ENCODE measurements at places on chromosomes 6 and 20. TPM values are rescaled to one million over a fixed set of nuclear protein-coding genes. Genes with fewer than 3 reads are reported as not detected.
A peak's percentile ranks its signal among the peaks of the same experiment; 100 is the strongest.

The TEAD3 gene
- total RNA-seq = 11.5 TPM

The VSX1 gene
- total RNA-seq = not detected

The POU5F1 gene
- total RNA-seq = not detected

The LAMA5 gene
- total RNA-seq = 21.4 TPM

The RUNX2 gene
- 2.0 TPM for total RNA-seq

The C20orf144 gene
- total RNA-seq = not detected

The TRIM38 gene
- 5.5 TPM for total RNA-seq

The RBBP8NL gene
- not detected for total RNA-seq

The PLEKHG1 gene
- total RNA-seq = 3.8 TPM

The KIF13A gene
- total RNA-seq = 72.9 TPM

DNA sequence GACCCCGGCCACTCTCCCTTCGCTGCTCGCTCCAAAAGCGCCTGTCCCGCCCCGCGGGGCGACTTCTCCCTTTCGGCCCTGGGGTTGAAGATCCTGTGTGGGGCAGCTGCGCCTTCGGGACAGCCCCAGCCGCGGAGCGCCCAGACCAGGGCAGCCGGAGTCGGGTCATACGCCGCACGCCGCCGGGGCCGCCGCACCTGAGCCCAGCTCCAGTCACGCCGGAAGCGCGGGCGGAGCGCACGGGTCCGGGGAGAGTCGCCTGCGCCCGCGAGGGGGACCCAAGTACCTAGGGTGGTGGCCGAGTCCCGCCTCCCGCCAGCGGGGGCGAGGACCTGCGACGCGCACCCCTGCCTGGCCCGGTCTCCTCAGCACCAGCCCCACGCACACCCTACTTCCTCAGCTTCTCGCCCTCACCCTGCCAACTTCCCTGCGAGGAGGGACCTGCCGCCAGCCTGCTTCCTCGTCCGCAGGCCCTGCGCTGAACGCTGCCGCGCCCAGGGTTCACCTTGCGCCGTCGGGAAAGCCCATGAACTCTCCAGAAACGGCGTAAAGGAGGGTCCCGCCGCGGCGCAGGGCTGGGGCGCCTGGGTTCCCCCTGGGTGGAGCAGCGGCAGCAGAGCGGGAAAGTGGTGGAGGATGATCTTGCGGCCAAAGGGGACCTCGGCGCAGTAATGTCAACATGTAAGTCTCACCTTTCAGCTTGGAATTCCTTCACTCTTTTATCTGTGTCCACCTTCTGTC, at the start of gene ADGRG6:
TSS of gene ADGRG6 (plus strand) at position 357 of the 741 bp plus-strand sequence. CDS start at position 680, 323 bp downstream.
- no peaks in the 10 kb centered on the region for H3K4me1 ChIP-seq
- peak within 1 kb of the TSS; percentile 45 for H3K4me3 ChIP-seq
- DNase-seq = no peak
- H3K27ac ChIP-seq = no peak within 1 kb of the TSS
- H3K27me3 ChIP-seq = peaks cover 3% of the 10 kb centered on the region
- H3K36me3 ChIP-seq = no peaks in the 10 kb centered on the region

- H3K4me3 ChIP-seq = no peak overlapping the region
- no peaks in the 10 kb centered on the region for H3K27me3 ChIP-seq
- no peak overlapping the region for H3K27ac ChIP-seq
- no peaks in the 10 kb centered on the region for H3K36me3 ChIP-seq
- no peak for DNase-seq
Observed at GRCh38 chr6:121760745-121761144, 325.3 kb downstream of the GJA1 start.

GRCh38 chr6:22028403-22029090, 268.3 kb downstream of the PRL start:
- no peak overlapping the region for H3K4me3 ChIP-seq
- DNase-seq = no peak
- no peak overlapping the region for H3K27ac ChIP-seq
- no peaks in the 10 kb centered on the region for H3K27me3 ChIP-seq

DNA sequence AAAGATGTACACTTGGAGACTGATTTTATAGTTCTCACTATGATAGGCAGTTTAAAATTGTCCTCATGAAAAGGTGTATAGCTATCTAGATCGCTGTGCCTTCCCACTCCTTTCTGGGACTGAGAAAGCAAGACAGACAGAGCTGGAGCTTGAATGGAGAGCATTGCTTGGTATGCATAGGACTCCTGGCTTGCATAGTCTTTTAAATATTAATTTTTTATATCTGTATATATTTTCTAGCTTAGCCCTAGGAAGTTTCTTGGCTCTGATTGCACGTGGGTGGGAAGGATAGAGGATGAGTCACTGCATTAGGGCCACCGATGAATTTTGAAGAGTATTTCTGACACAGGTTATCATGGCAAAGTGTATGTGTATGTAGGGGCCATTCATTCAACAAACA, 150.0 kb upstream of the SPACA1 start:
- no peaks in the 10 kb centered on the region for H3K36me3 ChIP-seq
- DNase-seq = no peak
- H3K27me3 ChIP-seq = no peaks in the 10 kb centered on the region
- no peaks in the 10 kb centered on the region for H3K4me1 ChIP-seq
- no peak overlapping the region for H3K4me3 ChIP-seq
- no peak overlapping the region for H3K27ac ChIP-seq

- peak overlapping the region; percentile 49 for H3K27ac ChIP-seq
- H3K4me1 ChIP-seq = peaks cover 27% of the 10 kb centered on the region
- DNase-seq = no peak
- H3K36me3 ChIP-seq = no peaks in the 10 kb centered on the region
- H3K4me3 ChIP-seq = no peak overlapping the region
Observed at GRCh38 chr6:148404456-148405054, 61.9 kb downstream of the SASH1 start.

GRCh38 chr20:59776059-59776603, 157.3 kb downstream of the SYCP2 start:
- H3K27me3 ChIP-seq = no peaks in the 10 kb centered on the region
- no peak for DNase-seq
- H3K36me3 ChIP-seq = no peaks in the 10 kb centered on the region
- no peak overlapping the region for H3K27ac ChIP-seq
- no peak overlapping the region for H3K4me3 ChIP-seq
- no peaks in the 10 kb centered on the region for H3K4me1 ChIP-seq

DNA sequence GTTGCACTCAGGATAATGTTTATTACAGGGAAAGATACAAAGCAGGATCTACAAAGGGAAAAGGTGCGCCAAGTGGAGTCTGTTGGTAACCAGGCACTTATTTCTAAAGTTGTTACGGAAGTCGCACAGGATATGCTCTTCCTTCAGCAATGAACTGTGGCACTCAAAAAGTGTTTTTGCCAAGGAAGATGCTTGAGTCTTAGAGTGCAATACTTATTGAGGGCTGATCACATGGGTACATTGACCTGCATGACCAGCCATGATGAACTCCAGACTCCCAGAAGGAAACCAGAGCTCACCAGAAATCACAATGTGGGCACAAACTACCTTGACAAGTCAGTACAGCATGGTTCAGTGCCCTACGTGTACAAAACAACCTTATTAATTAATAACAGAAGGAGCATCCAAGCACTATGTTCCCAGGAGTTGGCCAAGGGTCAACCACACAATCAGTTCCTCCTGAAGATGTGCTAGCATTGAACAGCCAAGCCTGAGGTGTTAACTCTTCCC, 270.7 kb upstream of the TFAP2D start:
- no peaks in the 10 kb centered on the region for H3K36me3 ChIP-seq
- H3K27me3 ChIP-seq = no peaks in the 10 kb centered on the region
- no peak overlapping the region for H3K4me3 ChIP-seq
- DNase-seq = no peak
- H3K4me1 ChIP-seq = no peaks in the 10 kb centered on the region
- no peak overlapping the region for H3K27ac ChIP-seq

- H3K36me3 ChIP-seq = no peaks in the 10 kb centered on the region
- H3K27ac ChIP-seq = peak overlapping the region; percentile 69
- DNase-seq = no peak
- H3K27me3 ChIP-seq = no peaks in the 10 kb centered on the region
- no peak overlapping the region for H3K4me3 ChIP-seq
Observed at GRCh38 chr6:6696867-6697531, 108.5 kb downstream of the LY86 start.

DNA sequence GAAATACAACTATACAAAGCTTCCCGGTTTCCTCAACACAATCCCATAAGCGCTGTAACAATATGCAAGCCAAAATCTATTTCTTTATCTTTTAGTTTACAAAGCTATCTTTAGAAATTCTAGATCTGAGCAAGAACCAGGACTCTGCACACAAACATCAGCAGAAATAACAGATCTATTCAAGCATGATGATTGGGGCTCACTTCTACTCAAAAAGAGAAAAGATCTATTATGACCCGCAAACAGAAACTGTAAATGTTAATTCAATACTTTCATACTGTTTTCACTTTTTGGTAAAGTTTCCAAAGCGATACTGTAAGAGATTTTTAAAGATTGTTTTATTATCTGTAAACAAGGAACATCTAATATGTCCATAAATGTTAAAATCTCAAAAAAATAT, 86.6 kb downstream of the SESN1 start:
- peaks cover 65% of the 10 kb centered on the region for H3K4me1 ChIP-seq
- no peak for DNase-seq
- H3K4me3 ChIP-seq = peak overlapping the region; percentile 73
- no peaks in the 10 kb centered on the region for H3K36me3 ChIP-seq
- no peaks in the 10 kb centered on the region for H3K27me3 ChIP-seq

- no peak overlapping the region for H3K4me3 ChIP-seq
- peaks cover 17% of the 10 kb centered on the region for H3K36me3 ChIP-seq
- H3K4me1 ChIP-seq = no peaks in the 10 kb centered on the region
- H3K27me3 ChIP-seq = no peaks in the 10 kb centered on the region
- no peak for DNase-seq
Observed at GRCh38 chr20:5996765-5997164, 46.3 kb downstream of the MCM8 start.

DNA sequence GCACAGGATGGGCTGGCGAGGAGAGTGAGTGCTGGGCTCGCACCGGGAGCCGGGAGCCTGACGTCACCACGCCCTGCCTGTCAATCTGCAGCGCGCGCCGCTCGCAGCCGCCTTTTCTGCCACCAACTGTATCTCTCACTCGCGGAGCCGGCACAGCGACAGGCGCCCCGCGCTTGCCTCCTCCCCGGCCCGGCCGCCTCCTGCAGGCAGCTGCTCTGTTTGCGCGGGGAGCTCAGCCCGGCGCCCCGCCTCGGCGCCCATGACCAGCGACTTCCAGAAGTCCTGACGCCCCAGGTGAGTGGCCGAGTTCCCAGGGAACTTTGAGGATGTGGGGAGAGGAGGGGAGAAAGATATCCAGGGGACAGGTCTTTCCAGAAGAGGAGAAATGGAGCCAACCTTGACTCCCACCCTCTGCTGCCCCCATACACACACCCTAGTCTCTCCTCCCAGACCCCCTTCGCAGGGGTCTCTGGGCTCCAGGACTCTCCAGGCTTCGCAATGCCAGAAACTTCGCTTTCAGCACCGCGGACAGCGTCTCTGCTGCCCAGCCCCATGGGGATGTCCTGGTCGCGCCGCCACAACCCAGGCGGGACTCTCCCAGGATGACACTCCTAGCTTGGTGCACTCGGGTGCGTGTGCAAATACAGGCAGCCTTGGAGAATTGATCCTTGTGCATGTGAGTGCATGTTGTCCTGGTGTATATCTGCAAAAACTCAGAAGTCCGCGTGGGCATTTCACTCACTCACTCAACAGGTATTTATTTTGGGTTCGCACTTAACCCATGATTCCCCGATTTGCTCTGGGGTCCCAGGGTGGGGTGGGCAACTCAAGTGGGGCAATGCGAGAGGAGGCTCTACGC, at the start of gene GPR6:
TSS of gene GPR6 (plus strand) at position 138 of the 859 bp plus-strand sequence. CDS start 802 bp downstream, outside the sequence.
- H3K27ac ChIP-seq = no peak within 1 kb of the TSS
- no peaks in the 10 kb centered on the region for H3K4me1 ChIP-seq
- DNase-seq = no peak
- H3K27me3 ChIP-seq = peaks cover 22% of the 10 kb centered on the region
- no peak within 1 kb of the TSS for H3K4me3 ChIP-seq

- peaks cover 3% of the 10 kb centered on the region for H3K27me3 ChIP-seq
- no peak for DNase-seq
- no peaks in the 10 kb centered on the region for H3K4me1 ChIP-seq
- H3K36me3 ChIP-seq = no peaks in the 10 kb centered on the region
- no peak overlapping the region for H3K4me3 ChIP-seq
- H3K27ac ChIP-seq = no peak overlapping the region
Observed at GRCh38 chr6:455835-456234, 64.3 kb downstream of the IRF4 start.

- H3K27ac ChIP-seq = no peak overlapping the region
- no peaks in the 10 kb centered on the region for H3K27me3 ChIP-seq
- no peaks in the 10 kb centered on the region for H3K36me3 ChIP-seq
- H3K4me1 ChIP-seq = no peaks in the 10 kb centered on the region
- DNase-seq = no peak
- no peak overlapping the region for H3K4me3 ChIP-seq
Observed at GRCh38 chr6:169170583-169170955, 83.1 kb downstream of the THBS2 start.

DNA sequence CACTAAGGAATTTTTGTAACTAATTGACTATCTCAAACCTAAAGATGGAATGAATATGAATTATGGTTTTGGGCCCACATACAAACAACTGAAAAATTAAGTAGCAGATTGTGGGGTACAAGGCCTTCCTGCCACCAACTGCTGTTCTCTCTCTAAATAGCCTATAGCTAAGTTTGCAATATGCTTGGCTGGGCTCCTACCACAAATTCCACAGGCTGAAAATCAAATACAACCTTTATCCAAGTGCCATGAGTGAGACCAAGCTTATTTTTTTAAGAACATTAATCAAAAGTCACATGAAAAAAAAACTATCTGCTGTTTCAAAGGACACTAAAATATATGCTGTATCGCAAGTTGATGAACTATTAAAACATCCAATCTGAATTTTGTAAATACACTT, 52.1 kb downstream of the TENT5A start:
- peaks cover 9% of the 10 kb centered on the region for H3K4me1 ChIP-seq
- no peak overlapping the region for H3K4me3 ChIP-seq

DNA sequence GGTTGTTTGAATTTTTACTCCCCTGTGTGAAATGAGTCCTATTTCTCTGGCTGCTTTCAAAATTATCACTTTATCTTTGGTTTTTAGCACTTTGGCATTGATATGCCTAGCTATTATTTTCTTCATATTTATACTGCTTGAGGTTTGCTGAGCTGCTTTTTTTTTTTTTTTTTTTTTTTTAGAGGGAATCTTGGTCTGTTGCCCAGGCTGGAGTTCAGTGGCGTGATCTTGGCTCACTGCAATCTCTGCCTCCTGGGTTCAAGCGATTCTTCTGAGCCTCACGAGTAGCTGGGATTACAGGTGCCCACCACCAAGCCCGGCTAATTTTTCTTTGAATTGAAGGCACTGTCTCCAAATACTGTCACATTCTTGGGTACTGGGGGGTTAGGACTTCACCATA, 40.6 kb downstream of the STXBP5 start:
- no peak for DNase-seq
- no peaks in the 10 kb centered on the region for H3K27me3 ChIP-seq
- H3K36me3 ChIP-seq = no peaks in the 10 kb centered on the region
- H3K4me1 ChIP-seq = no peaks in the 10 kb centered on the region

DNA sequence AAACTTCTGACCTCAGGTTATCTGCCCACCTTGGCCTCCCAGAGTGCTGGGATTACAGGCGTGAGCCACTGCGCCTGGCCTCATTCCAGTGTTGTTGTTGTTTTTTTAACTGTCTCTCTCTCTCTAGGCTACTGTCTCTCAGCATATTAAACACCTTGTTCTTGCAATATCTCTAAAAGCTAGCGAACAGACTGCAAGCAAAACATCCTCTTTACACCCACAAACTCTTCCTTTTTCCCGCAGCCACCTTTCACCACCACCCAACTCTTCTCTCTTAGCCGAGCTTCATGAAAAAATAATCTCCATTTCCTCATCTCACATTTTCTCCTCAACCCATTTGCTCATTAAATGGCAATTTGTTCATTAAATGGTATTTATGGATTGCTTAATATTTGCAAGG, 45.5 kb downstream of the SGK1 start:
- no peaks in the 10 kb centered on the region for H3K4me1 ChIP-seq
- no peak for DNase-seq
- no peaks in the 10 kb centered on the region for H3K36me3 ChIP-seq
- no peak overlapping the region for H3K27ac ChIP-seq
